HAP-1 (cell line): ENCODE measurements at places on chromosomes 7 and 10.

- DNase-seq, result no peak
Measured at GRCh38 chr10:103789771-103790201, 65.6 kb downstream of the SH3PXD2A start.

DNA sequence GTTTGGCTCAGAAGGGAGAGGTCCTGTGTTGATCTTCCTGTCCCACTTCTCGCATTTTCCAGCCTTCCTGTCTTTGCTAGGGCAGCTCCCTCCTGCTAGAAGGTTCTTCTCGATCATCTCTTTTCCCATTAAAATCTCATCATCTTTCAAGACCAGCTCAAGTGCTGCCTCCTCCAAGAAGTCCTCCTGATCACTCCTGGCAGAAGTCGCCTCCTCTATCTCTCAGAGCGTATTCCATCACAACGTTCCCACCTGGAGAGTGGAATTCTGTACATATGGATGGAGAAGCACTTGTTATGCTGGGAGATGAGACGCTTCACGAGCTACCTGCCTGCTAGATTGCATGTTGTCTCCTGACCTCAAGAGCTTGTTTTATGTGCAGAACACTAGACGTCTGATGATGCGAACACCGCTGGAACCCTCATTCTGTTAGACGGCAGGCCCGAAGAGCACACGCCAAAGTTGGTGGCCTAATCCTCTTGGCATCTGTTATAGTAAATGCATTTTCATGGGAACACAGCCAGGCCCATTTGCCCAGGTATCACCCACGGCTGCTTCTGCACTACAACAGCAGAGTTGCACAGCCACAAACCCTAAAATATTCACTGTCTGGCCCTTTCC is 68.0 kb upstream of the INSIG1 start:
- no peak for DNase-seq

- no peak for DNase-seq
Measured at GRCh38 chr7:158295966-158296797, 291.4 kb downstream of the PTPRN2 start.

- DNase-seq, result no peak
Measured at GRCh38 chr7:115087437-115087836, 165.5 kb downstream of the MDFIC start.

DNA sequence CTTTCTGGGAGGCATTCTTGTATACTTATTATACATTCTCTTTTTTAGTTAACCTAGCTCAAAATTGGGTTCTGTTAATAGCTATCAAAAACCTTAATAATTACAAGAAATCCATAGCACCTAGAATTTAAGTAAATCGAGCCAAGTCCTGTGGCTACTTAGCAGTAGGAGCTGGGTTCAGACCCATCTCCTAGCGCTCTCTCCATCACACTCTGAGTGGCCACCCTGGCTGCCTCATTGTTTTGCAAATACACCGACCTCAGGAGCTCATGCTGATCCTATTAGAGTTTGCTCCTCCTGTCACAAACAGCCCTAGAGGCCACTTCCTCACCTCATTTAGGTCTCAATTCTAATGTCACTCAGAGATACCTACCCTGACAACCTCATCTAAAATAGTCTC is 46.2 kb upstream of the OSBPL3 start:
- DNase-seq, result no peak

- no peak for DNase-seq
Measured at GRCh38 chr7:29319719-29320521, 125.3 kb downstream of the CHN2 start.

- DNase-seq, result no peak
Measured at GRCh38 chr7:1738956-1739355, 68.9 kb downstream of the ELFN1 start.

DNA sequence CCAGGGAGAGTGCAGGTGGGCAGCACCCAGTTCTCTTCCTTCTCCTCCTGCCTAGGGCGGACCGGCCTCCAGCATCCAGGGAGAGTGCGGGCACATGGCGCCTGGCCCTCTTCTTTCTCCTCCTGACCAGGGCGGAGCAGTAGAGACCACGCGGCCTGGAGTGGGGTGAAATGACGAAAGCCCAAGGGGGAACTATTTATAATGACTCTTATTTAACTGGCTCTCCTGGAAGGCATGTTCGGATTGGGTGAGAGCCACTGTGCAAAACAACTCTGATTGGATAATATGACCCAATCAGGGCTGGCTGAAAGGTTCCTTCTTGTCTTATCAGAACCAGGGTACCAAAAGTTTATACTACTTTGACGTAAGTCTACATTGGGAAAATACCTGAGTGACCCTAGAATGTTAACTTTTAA is 63.1 kb downstream of the ZNF37A start:
- no peak for DNase-seq

DNA sequence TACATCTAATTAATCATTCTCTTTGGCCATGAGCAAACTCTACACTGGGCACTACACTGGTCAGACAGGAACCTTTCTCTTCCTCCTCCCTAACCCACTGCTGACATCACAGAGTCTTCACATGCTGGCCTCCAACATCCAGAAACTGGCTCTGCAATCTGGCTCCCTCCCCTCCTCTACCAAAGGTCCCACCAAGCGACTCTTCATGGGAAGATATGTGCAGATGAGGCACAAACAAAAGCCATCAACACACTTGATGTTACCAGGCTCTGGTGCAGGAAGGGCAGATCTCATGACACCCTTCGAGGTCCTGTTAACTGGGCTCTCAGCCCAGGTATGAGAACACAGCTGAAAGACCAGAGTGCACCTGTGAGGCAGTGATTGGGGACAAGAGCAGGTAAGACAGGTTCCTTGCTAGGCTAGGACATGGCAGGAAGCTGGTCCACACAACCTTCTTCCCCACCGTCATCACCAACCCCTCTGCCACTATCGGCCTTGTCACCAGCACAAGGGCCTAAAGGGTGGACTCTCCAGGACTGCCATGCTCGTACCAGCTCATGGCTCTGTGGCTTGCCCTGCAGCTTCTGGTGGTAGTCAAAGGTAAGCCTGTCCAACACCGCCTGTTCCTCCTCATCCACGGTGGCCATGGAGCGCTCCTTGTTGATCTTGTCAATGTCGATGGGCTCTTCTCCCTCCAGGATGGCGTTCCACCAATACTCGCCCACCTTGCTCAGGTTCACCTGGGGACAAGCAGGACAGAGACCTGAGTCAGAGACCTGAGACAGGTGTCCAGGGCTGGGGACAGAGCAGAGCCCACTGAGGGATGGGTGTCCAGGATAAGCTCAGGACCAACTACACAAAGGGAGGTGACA is 66.6 kb upstream of the CAMK2B start:
- no peak for DNase-seq

GRCh38 chr10:103667356-103667755 is 173.9 kb downstream of the NEURL1 start:
- no peak for DNase-seq

DNA sequence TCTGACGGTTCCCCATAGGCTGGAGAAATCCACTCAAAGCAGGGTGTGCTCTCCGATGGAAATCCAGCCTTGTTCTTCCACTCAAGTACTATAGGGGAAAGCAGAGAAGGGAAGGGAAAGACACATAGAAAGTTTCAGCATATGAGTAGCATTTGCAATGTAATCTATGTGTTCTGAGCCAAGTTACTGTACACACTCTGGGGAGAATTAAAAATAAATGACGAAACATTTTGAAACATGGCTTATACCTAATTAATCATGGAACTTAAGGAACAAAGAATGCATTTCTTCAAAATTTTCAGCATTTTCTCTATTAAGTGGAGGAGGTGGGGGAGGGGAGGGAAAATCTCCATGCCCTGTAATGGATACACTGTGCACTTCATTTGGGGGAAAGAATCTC is 198.1 kb upstream of the HABP2 start:
- no peak for DNase-seq

DNA sequence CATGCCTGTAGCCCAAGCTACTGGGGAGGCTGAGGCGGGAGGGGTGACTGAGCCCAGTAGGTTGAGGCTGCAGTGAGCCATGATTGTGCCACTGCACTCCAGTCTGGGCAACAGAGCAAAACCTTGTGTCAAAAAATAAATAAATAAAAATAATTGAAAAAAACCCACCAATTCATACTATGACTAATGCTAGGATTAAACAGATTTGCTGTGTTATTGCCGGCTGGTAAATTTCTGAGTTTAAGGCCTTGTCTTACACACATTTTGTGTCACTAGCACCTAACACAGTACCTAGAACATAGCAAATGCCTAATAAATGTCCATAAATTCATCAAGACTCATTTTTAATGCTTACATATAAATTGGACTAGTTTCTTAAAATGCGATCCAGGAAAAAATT is 8.7 kb downstream of the ESYT2 start:
- DNase-seq, result no peak

DNA sequence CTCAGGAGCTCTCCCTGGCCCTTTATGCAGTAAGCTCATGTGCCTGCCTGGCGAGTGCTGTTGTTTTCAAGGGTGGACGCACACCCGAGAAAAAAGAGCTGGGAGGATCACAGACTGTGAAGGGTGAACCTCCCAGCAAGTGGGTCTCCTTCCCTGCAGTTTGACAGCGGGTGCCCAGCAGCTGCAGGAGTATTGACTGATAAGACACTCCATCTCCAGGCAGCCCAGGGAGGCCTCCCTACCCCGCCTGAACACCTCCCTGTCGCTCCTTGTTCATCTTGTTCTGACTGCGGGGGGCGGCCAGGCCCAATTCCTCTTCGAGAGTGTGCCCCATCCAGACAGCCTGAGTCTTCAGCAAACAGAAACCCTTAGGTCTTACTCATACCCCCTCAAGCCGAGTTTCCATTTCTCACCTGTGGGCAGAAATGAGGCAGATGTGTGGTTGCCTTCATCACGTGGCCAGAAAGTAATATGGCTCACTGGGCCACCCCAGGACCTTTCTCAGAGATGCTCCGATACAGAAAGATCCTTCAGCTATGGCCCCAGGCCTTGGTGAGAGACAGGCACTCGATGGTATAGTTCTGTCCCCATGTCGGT is 17.2 kb downstream of the MDH2 start:
- DNase-seq, result no peak

GRCh38 chr10:31288962-31289361 is 30.1 kb upstream of the ZEB1 start:
- no peak for DNase-seq

DNA sequence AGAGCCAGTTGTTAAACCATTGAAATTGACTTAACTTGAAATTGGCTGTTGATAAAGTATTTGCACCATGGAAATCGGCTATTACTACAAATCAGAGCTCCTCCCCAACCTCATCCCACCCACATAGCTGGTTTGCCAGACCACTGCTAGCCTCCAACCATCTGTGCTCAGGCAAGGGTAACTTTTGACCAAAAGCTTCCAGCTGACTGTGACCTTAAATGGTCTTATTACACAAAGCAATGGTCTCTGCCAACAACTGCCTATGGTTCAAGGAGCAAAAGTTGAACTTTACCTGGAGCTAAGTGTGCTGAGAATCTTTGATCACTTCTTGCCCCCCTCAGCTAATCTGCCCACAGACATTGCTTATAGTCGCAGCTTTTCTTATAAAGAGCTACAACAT is 48.5 kb upstream of the ADRB1 start:
- DNase-seq, result no peak

- DNase-seq, result no peak
Measured at GRCh38 chr7:34225193-34225592, 319.9 kb downstream of the BMPER start.

GRCh38 chr7:80464211-80464610 is 47.7 kb downstream of the GNAT3 start:
- DNase-seq, result no peak

- no peak for DNase-seq
Measured at GRCh38 chr7:5701085-5701914, 80.2 kb downstream of the RNF216 start.

GRCh38 chr7:44281811-44282600 is 43.4 kb downstream of the CAMK2B start:
- DNase-seq, result no peak

GRCh38 chr7:133265821-133266220 is 12.9 kb downstream of the EXOC4 start:
- DNase-seq, result peak; percentile 15

- DNase-seq, result no peak
Measured at GRCh38 chr7:142313528-142313927, 55.7 kb upstream of the PRSS58 start.

GRCh38 chr7:14505906-14506305 is 396.6 kb downstream of the DGKB start:
- DNase-seq, result no peak
